ENCODE measurements at places on chromosomes 11 and 22. TPM values are rescaled to one million over a fixed set of nuclear protein-coding genes. Genes with fewer than 3 reads are reported as not detected.

POLR3H gene
- 82.6 TPM for polyA plus RNA-seq

CRYBB3 gene
- polyA plus RNA-seq = 0.60 TPM

OR5B12 gene
- not detected for polyA plus RNA-seq

KIRREL3 gene
- polyA plus RNA-seq = 44.6 TPM

NAALADL1 gene
- 8.1 TPM for polyA plus RNA-seq

LRP5 gene
- polyA plus RNA-seq = 28.8 TPM

CNTN5 gene
- 10.7 TPM for polyA plus RNA-seq

TIMP3 gene
- 182 TPM for polyA plus RNA-seq

PIH1D2 gene
- 5.3 TPM for polyA plus RNA-seq

SLC5A4 gene
- polyA plus RNA-seq = 0.59 TPM

MRPL48 gene
- polyA plus RNA-seq = 41.5 TPM
